COLO829 (cell line): ENCODE measurements at places on chromosomes 12 and 14.

DNA sequence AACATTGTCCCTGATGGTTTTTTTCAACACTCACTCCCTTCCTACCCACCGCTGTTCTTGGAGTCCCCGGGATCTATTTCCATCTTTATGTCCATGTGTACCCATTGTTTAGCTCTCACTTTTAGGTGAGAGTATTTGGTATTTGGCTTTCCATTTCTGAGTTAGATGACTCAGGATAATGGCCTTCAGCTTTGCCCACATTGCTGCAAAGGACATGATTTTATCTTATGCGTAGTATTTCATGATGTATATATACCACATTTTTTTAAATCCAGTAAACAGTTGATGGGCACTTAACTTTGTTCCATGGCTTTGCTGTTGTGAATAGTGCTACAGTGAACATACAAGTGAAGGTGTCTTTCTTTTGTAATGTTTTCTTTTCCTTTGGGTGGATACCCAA, 123.5 kb upstream of the KITLG start:
- no peak for DNase-seq

GRCh38 chr14:76923431-76924370, 97.5 kb downstream of the LRRC74A start:
- no peak for DNase-seq

DNA sequence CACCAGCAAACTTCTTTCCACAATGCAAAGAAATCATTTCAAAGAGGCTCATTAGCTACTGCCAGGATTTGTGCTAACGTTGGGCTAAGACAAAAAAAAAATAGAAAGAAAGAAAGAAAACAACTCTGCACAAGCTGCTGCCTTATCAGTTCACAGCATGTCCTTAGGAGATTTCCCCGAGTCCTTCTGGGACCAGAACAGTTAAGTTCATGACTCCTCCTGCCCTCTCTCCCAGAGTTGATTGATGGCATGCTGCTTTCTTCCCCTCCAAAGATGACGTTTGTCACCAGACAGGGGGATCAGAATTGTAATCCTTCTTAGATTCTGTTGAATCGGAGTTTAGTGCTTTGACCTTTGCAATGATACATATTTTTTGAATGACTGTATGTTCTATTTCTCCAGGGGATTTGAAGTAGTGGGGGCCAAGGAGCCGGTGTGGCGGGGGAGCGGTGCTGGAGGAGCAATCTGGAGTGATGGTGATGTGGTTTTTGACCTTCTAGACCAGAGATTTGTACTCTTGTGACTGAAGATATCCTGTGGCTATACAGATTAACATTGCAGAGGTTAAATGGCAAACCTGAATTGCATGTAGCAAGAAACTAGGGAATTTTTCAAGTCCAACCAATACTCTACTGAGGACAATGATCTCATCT, 409.2 kb upstream of the TMPO start:
- no peak for DNase-seq

GRCh38 chr12:102551186-102551585, 70.8 kb upstream of the IGF1 start:
- DNase-seq = no peak

DNA sequence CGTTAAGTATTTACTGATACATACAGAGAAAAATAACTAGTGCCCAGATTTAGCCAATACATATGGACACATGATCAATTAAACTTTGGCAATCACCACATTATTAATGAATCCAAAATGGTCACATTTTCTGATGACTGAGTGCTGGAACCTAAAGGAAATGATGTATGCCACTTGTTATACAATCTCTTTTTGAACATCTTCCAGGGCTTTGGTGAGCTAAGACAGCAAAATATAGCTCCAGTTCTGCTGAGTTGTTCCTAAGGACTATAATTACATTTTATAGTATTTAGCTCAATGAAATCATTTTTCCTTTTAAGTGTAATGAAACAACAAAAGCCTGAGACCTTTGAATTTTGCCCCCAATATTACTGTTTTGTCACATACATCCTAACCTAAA, 329.1 kb upstream of the ATP2B1 start:
- no peak for DNase-seq

DNA sequence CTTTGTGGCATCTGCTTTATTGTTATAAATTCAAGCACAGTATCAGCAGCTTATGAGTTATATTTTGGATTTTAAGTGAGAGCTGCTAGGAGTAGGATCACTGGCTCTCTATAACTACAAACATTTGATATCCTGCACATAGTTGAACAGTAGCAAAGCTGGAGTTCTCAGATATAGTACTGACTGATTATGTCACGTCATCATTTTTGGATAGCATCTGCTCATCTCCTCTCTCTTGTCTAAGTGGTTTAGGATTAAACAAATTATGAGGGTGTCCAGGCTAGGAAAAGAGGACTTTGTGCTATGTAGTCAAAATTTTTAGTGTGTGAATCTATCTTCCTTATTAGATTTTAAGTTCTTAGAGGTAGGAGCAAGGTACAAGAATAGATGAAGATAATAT, 18.4 kb downstream of the PPP4R4 start:
- no peak for DNase-seq

GRCh38 chr12:94938583-94938982, 64.9 kb downstream of the NDUFA12 start:
- no peak for DNase-seq

DNA sequence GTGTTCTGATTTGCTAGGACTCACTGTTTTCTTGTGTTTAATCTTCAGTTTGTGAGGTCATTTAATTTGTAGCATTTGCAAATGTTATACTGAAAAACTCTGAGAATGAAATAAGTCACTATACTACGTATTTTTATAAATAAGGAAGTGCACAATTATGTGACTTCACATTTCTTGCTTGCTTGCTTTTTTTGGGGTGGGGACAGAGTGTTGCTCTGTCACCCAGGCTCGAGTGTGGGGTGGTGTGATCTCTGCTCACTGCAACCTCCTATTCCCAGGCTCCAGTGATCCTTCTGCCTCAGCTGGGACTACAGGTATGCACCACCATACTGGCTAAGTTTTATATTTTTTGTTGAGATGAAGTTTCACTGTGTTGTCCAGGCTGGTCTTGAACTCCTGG, 32.7 kb downstream of the RBM25 start:
- DNase-seq = no peak

DNA sequence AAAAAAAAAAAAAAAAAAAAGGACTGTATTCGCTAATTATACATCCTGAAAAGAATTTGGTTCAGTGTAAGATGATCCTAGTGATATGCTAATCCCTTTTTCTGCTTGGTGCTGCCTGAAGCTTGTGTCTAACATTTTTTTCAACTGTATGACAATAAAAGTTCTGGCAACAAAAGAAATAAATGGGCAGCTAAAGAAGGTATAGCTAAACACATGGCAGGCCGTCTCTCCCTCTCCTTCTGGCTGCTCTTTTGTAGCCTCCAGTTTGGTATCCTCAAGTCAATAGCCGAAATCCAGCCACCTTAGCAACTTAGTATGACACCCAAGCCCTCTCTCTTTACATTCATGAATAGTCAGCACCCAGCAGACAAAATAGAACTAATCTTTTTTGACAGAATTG, 198.3 kb upstream of the OTX2 start:
- DNase-seq = no peak

GRCh38 chr14:23605931-23606585, 27.5 kb upstream of the JPH4 start:
- no peak for DNase-seq

DNA sequence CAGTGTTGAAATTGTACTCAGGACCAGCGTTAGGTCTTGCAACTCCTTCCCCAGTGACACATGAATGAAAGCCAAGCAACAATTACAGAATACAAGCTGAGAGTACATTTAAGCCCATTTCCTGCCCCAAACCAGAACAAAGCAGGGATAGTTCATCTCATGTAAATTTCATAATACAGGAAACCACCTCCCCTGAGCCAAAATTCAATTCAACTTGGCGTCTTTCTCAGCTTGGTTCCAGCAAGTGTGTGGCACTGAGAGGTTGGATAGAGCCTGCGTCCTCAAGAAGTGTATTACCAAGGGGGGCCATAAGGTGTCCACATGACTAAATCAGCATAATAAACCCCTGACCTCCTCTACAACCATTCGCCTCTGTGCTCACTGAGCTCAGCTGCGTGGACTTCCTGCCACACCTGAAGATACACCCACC, 278.9 kb upstream of the CRY1 start:
- peak; percentile 12 for DNase-seq

DNA sequence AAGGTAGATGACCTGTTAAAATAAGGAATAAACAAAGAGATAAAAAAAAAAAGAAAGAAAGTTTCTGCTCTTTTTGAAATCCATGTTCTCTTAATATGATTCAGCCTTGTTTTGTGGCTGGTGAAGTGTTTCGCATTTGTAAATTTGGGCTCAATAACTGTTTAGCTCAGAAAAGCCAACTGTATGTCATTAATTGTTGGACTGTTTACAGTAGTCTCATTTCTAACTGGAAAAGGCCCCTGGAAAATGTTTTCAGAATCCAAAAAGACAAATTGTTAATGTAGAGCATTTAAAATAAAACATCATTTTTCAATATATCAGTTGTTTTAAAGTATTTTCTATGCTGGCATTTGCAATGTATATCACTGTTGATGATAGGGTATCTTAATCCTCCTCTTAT, 47.4 kb upstream of the DYRK2 start:
- DNase-seq = no peak

GRCh38 chr12:4174417-4174816, 99.1 kb upstream of the CCND2 start:
- no peak for DNase-seq

DNA sequence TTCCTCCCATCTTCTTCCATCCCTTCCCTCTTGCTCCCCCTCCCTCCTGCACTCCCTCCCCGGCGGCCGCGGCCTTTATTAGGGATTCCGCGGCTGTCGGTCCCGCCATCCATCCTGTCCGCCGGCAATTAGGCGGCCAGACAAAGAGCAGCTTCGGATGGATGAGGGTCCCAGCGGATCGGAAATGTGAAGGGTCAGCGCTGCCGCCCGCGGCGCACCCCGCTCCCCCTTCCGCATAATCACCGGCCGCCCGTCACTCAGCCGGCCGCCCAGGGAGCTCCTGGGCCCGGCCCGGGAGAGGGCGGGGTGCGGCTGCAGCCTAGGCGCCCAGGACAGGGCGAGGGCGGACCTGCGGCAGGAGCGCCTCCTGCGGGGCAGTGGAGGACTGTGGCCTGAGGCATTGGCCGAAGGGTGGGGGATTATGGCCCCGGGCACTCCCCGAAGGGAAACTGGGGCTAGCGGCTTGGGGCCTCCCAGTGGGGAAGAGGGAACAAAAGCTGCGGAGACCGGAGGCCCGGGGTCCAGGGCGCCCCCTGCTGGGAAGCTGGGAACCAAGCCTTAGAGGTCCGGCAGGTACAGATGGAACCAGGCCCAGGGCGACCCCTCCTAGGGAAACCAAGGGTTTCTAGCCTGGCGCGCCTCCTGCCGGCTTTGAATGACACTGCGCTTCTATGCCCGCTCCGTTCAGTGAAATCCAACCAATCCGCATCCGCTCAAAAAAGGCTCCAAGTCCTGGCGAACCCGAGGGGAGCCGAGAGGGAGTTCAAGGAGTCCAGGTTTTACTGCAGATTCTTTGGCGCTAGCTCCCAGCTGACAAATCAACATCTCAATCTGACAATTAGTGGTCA, 4.4 kb upstream of the DNAJC22 start:
- DNase-seq = no peak

GRCh38 chr12:64255249-64255648, 33.2 kb upstream of the KICS2 start:
- DNase-seq = no peak

DNA sequence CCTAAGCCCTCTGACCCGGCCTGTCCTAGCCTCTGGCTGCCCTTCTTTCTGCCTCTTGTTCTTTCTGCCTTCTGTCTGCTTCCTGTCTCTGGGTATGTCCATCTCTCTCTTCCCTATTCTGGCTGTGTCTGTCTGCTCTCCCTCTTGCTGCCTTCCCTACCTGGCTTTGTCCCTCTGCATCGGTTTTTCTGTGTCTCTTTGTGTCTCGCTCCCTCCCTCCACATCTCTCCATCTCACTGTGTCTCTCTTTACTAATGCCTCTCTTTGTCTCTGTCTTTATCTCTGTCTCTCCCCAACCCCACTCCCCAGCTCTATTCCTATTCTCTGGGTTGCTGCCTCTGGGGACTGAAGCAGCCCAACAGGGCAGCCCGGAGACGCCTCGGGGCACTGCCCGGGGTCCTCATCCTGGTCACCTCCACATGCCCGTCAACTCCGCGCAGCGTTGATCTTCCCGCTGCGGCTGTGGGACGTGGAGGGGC, 10.1 kb downstream of the SHMT2 start:
- DNase-seq = no peak

- no peak for DNase-seq
Observed at GRCh38 chr12:92027701-92028440, 117.8 kb downstream of the BTG1 start.

- no peak for DNase-seq
Observed at GRCh38 chr14:101225157-101226152, 321.9 kb upstream of the RTL1 start.

- DNase-seq = no peak
Observed at GRCh38 chr12:19369691-19370148, 69.6 kb upstream of the AEBP2 start.

DNA sequence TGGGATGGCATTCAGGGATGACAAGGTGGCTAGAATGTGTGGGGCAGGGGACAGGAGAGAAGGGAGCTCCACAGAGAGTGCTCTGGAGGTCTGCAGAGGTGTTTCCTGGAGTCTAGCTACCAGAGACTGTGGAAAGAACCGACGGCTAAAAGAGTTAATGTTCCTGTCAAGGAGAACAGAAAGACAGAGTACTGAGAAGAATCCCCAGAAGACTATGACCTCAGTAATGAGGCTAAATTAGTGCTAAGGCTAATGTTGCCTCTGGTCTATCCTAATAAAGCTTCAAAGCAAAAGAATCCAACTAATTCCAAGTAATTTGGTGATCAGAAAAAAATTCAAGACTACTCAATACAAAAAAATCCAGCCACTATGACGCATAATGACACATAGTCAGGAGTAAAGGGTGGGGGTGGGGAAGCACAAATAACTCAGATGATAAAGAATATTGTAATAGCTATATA, 44.7 kb downstream of the FERMT2 start:
- peak; percentile 35 for DNase-seq

DNA sequence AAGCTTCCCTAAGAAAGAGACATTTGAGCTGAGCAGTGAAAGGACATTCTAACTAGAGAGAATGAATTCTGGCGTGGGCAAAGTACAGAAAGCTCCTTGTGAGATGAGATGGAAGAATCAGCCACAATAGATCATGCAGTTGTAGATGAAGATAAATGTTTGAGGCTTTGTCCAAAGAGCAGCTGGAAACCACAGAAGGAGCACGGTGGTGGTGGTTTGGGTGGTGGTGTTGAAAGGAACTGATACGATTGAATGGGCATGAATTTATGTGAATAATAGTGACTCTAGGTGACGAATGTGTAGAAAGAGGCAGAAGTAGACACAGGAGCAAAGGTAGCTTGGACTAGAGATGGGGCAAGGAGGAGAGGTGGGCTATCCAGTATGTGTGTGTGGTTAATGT, 260.5 kb upstream of the TMTC1 start:
- no peak for DNase-seq

- no peak for DNase-seq
Observed at GRCh38 chr12:1995205-1995896, 8.9 kb downstream of the DCP1B start.

GRCh38 chr14:102565331-102565887, 27.0 kb upstream of the RCOR1 start:
- DNase-seq = no peak

- DNase-seq = no peak
Observed at GRCh38 chr12:54420766-54421144, 1.7 kb upstream of the ITGA5 start.
